Amniotic epithelial cell (primary cell): ENCODE measurements at places on chromosomes 13 and 19.

DNA sequence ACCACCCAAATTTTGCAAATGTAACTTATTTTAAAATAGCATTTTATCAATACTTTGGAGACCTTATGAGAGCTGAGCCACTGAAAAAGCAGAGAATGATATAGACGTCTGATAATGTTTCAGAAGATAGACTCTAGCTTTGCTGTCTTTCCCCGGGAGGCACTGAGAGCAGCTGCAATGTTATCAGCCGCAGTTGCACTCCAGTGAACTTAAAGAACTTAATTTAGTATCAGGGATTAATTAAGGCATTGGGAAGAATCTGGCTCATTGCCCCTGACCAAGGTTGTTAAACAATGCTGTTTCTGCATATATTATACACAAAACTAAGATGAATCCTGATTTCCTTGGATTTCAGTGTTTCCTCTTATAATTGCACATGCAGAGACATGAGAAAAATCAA lies 75.7 kb upstream of the SGCG start:
- no peak for DNase-seq

DNA sequence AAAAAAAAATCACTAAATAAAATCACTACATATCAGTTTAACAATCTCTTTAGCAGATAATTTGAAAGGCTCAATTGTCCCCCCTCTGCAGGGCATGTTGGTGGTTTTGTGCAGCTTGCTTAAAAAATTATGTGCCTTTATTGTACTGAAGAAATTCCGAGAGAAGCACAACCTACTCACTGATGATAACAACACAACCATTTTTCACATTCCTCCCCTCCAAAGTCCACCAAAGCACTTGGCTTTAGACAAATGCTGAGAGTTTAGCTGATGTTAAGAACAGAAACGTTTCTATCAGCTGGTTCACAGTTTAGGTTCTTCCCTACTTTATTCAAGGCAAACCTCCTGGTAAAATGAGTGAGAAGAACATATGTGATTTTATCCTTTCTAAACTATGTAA lies 923 bp downstream of the DOCK9 start:
- peak; percentile 62 for DNase-seq

DNA sequence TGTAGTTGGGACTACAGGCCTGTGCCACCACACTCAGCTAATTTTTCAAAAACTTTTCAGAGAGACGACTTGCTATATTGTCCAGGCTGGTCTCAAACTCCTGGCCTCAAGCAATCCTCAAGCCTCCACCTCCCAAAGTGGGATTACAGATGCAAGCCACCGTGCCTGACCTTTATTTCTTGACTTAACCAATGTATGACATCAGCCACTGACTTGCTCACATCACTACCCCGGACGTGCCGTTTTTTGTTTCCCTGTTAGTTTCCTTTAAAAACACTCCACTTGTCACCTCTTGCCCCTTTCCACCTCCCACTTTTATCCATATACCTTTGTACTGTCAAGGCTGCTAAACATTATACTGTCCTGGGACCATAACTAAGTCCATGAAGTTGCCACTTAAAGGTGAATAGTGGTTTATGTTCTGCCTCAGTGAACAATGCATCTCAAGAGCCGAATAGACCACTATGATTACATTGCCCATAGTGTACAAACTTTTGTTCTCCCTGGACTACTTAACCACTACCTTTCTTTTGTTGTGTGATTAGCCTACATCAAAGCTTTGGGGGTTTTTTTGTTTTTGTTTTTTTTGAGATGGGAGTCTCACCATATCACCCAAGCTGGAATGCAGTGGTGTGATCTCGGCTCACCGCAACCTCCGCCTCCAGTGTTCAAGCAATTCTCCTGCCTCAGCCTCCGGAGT lies 2.3 kb upstream of the EPHX3 start:
- no peak for DNase-seq

GRCh38 chr13:42466123-42466522 lies 107.8 kb upstream of the TNFSF11 start:
- no peak for DNase-seq

- DNase-seq = no peak
These were observed 87.1 kb upstream of the FRY start for GRCh38 chr13:31944262-31945160.

GRCh38 chr19:36215276-36216123 lies 594 bp downstream of the ZNF146 start:
- peak; percentile 37 for DNase-seq

DNA sequence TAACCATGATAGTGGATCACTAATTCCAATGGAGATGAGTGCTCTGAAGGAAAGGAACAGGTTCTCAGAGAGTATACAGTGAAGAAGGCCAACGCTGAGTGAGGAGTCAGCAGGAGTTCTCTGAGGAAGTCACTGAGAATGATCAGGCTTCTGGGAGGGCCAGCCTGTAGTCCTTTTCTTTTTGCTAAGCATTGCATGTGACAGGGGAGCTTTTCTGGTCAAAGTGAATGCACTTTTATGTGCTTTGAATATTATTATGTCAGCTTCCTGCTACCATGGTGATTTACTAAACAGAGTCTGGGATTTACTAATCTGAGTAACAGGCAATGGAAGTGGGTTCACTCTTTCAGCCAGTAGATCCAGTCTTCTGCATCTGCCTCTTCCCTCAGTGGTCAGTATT lies 81.1 kb upstream of the SERP2 start:
- no peak for DNase-seq

DNA sequence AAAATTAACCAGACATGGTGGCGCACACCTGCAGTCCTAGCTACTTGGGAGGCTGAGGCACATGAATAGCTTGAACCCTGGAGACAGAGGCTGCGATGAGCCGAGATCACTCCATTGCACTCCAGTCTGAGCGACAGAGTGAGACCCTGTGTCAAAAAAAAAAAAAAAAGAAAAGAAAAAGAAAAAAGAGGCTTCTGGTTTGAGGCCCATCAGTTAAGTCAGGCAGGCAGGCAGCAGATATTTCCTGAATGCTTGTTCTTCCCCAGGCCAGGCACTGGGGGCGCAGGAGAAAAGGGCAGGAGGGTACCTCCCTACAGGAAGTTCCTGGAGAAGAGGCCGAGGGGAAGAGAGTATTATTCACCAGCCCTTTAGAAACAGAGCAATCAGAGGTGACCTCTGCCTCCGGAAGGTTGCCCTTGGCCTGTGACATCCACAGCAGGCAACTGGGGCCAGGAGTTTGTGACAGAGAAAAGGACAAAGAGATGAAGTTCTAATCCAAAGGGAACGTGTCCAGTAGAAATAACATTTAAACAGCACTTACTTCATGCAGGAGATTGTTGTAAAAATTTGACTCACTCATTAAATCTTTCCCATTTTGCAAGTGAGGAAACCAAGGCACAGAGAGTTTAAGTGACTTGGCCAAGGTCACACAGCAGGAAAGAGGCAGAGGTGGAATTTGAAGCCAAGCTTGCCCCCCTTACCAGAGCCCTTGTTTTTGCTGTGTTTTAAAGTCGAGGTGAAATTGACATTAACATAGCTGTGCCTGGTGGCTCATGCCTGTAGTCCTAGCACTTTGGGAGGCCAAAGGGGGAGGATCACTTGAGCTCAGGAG lies 4.3 kb upstream of the RLN3 start:
- DNase-seq = peak; percentile 64

DNA sequence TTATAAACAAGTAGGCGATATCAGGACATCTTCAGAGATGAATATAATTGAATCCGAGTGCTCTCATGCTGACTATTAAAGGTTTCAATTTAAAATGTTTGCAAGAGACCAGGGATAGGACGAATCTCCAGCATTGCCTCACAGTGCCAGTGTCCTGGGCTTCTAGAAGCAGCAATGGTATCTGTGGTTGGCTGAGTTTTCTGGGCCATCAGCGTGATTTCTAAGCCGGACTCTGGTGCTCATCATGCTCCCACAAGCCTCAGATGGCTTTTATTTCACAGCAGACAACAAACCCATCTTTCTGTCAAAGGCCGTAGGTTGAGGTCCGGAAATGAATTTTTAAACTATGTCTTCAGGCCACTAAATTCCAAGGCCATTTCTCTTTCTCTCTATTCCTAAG lies 187.7 kb downstream of the FOXO1 start:
- DNase-seq = no peak

- DNase-seq = no peak
These were observed 244.2 kb downstream of the UQCRFS1 start for GRCh38 chr19:28968721-28969120.
